COLO829 (cell line): ENCODE measurements at places on chromosomes 16 and 17.
A peak's percentile ranks its signal among the peaks of the same experiment; 100 is the strongest.

DNA sequence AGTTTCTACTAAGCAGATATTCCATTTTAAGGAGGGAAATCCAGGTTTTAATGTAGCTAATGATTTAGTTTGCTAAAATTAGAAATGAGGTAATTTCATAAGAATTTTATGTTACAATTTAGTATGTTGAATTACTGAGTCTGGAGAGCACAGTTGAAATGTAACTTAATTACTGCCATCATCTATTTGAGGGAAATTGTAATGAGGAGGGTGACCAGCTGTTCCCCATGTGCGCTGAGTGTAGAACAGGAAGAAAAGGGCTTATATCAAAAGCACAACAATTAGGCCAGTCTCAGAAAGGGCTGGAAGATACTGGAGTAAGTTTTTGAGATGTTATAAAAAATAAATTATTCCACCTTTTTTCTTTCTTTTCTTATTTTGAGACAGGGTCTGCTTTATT lies 735.1 kb upstream of the GOT2 start:
- no peak for DNase-seq

DNA sequence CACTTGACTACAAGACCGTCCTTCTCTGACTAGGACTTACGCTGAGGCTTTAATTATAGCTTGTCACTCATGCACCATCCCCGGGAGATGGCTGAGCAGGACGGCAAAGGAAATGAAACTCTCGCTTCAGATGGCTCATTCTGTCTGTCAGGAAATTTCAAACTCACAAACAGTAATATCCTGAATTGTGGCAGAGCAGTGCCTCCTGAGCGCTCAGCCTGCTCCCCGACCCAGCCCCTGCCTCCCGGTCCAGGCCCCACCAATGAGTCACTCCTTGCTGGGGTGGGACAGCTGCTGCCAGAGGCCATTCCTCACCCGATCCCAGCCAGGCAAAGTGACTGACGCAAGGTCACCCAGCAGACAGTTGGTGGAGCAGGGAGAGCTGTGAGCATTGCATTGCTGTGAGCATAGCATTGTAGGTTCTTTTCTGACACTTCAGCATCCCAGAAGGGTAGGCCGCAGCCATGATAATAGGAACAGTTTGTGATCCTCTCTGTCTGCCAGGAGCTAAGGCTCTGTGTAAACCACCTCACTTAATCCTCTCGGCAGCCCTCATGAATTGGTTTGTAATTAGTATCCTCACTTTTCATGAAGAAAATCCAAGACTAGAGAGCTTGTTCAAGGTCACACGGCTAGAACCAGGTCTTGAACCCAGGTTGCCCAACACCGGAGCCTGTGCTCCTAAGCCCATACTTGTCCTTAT lies 20.9 kb downstream of the CCDC182 start:
- DNase-seq, result no peak

DNA sequence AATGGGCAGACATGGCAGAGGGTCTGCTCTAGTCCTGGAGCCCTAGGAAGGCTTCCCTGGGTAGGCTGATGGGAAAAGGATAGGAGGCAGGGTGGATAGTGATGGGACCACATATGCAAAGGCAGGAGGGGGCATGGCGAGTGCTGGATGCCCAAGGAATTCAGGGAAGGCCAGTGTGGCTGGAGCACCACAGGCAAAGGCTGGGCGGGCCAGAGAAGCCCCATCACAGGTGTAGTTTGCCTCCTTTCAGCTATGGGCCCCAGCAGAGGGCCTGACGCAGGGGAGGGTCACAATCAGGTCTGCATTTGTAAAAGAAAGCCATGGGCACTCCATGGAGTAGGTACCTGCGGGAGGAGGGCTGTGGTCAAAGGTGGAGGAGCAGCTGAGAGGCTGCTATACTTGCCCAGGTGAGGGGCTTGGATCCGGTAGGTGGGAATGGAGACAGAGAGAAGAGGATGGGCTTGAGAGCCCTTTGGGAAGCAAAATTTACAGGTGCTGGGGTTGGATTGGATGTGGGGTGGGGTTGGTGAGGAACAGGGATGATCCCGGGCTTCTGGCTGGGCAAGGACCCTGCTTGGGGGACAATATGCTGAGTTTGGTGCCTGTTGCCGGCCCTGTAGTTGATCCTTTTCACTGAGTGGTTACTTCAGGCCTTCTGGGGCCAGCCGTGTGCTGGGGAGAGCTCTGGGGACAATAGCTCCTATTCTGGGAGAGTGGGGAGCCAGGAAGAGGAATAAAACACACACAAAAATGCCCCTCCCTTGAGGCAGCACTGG lies 6.5 kb upstream of the COL1A1 start:
- DNase-seq, result no peak

- no peak for DNase-seq
These were observed 143.7 kb downstream of the PMP22 start for GRCh38 chr17:15121426-15121825.

DNA sequence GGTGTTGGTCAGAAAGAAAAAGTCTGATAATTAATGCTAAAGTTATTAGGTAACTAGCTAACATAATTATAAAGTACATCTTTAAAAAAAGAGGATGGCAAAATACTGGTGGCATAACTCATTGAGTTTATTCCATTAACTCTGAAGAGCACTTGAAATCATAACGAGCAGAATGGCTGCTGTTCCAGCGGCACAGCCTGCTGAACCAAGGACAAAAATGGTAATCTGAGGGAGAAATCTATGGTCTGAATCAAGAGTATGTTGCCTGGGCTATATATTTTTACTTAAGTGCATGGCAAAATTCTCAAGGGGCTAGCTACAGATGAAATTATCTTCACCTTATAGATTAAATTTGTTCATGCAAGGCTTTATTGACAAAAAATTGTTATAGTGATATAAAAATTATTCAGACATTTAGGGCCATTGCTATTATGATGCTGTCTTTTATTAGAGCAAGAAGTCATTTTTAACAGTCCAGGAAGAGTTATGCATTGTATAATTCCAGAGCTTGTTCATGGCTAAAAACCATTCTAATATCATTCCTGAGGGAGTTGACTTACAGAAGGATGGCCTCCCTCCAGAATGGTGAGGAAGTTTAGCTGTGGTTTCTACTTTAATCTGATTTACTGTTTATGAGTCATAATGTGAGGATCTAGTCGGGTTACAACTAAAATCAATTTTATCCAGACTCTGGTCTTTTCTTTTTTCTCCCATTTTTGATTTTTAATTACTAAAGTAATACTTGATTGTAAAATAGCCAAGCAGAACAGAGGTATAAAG lies 41.4 kb upstream of the ANKFN1 start:
- no peak for DNase-seq

- DNase-seq, result no peak
These were observed 51.8 kb downstream of the PIMREG start for GRCh38 chr17:6496116-6496481.

GRCh38 chr17:76593384-76593826 lies 7.7 kb upstream of the ST6GALNAC2 start:
- no peak for DNase-seq

GRCh38 chr16:62676306-62676705 lies 640.1 kb upstream of the CDH8 start:
- DNase-seq, result no peak

GRCh38 chr17:17703140-17703919 lies 22.1 kb downstream of the RAI1 start:
- DNase-seq, result no peak

DNA sequence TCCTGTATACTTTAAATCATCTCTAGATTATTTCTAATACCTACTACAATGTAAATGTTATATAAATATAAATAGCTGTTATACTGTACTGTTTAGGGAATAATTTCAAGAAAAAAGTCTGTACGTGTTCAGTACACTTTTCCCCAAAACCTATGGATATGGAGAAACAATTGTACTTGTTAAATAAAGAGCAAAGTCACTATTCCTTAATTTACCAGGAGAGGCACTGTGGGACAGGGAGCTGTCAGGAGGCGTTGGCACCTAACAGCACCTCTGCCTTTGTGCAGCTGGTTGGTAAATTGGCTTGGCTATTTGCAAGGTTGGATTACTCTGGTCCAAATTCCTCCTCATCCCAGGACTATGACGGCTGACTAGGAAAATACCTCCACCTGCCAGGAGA lies 28.0 kb downstream of the CRHR1 start:
- no peak for DNase-seq

GRCh38 chr17:44786551-44787081 lies 27.8 kb downstream of the ADAM11 start:
- DNase-seq, result no peak

DNA sequence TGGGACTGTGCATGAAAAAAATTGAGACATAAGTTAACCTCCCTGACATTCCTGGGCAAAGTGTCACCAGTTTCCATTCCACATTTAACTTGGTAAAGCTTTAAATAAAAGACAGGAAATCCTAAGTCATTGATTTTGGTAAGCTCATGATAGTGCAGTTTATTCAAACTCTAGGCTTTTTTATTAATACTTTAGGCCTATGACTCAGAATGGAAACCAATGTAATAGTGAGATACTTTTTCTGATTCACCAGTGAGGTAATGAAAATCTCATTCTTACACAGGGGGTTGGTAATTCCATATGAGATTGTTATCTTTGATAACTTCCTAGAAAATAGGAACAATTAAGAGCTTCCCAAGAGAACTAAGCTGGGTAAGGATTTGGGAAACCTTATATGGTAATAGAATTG lies 91.1 kb downstream of the NLK start:
- DNase-seq, result peak; percentile 15

DNA sequence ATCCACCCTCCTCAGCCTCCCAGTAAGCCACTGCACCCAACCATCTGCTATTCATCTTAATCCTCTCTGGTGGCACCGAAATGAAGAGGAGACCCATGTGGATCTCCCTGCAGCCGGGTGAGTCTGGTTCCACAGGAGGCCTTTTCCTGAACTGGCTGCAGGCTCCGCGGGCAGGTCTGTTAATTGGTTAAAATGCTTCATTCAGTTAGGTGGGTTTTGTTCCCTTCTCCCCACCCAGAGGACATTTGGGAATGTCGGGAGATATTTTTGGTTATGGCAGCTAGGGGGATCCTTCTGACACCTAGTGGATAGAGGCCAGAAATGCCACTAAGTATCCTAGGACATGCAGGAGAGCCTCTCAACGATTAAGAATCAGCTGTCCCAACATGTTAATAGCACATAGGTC lies 16.7 kb downstream of the C16orf54 start:
- DNase-seq, result peak; percentile 71

- DNase-seq, result no peak
These were observed 20.1 kb downstream of the WFDC1 start for GRCh38 chr16:84314814-84315213.
